ENCODE measurements at places on chromosomes 1 and 21.

- no peak for ATAC-seq
Observed at GRCh38 chr21:37915941-37916309, 332 bp downstream of the KCNJ6 start.

DNA sequence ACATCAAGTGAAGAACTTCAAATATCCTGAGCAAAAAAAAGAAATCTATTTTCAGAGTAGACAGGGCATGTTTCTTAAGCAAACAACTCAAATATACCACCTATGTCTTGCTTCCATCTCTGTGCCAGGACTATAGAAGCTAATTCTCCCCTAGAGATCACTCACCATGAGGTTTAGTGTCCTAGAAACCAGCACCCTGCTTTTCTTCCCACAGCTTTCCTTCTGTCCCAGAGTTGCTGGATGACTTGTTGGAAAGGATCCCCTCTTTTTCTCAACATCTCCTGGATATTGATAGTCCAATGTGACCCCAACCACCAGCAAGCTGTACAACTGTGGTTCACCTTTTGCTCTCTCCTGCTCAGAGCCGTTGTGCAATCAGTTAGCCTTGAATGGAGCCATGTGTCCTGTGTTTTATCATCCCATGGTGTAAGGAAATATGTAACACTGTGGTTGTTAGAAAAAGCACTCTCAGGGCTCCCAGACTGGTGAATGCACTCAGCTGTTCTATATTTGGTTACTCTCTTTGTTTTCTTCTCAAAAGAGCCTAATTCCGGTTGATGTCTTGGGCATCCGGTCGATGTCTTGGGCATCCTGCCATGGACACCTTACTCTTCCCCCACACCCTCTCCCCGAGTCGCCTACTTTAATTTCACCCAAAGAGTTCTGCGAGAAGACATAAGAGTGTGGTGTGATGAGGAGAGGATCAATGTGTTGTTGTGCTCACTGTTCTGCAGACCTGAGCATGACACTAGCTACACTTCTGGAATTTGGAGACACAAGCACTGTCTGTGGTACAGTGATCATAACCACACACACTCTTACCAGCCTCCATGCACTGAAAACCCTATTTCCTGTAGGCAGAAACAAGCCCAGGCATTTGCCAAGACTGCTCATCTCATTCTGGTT lies 1.7 kb downstream of the TNFSF4 start:
- peak; percentile 42 for ATAC-seq

- no peak for ATAC-seq
Observed at GRCh38 chr1:240784776-240785175, 172.8 kb upstream of the GREM2 start.

- ATAC-seq: peak; percentile 90
Observed at GRCh38 chr1:183841950-183842794, 37.3 kb downstream of the RGL1 start.

DNA sequence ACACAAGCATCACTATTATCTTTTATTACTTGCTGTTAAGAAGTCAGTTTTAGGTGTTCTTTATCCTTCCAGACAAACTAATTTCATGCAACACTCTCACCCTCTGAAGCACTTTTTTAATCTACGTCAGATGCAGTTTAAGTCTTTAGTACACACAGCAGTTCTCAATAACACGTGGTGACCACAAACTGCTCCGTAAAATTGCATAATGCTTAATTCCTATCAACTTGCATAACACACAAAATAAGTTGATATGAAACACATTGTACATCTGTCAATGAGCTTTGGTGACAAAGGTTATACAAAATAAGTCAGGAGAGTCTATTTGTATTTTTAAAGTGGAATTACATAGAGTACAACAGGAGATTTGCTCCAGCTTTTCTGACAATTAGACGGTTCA lies 140.9 kb upstream of the ETS2 start:
- ATAC-seq: no peak

GRCh38 chr1:228100822-228101613 lies 2.1 kb downstream of the C1orf35 start:
- ATAC-seq: no peak

DNA sequence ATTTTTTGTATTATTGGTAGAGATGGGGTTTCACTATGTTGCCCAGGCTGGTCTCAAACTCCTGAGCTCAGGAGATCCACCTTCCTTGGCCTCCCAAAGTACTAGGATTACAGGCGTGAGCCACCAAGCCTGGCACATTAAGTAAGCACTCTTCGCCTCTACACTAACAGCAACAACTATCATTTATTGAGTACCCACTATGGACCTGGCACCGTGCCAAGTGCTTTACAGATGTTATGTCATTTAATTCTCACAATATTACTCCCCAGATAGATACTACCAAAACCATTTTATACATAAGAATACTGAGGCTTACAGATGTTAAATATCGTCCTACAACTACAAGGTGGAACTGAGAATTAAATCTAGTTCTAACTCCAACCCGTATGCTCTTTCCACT lies 50.1 kb downstream of the TUT4 start:
- ATAC-seq: no peak

DNA sequence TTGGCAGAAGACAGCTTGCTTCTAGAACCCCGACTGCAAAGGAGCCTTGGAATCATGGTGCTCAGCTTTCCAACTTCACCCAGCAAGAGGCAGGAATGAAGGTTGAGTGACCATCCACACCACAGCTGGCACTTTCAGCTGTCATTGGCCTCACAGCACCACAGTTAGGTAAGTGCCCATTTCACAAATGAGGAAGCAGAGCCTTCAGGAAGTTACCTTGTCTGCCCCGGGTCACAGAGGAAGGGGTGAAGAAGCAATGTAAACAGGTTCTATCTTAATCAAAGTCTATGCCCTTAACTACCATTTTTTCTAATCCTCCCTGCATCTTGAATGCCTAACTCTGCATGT lies 156.0 kb downstream of the GLUL start:
- no peak for ATAC-seq

DNA sequence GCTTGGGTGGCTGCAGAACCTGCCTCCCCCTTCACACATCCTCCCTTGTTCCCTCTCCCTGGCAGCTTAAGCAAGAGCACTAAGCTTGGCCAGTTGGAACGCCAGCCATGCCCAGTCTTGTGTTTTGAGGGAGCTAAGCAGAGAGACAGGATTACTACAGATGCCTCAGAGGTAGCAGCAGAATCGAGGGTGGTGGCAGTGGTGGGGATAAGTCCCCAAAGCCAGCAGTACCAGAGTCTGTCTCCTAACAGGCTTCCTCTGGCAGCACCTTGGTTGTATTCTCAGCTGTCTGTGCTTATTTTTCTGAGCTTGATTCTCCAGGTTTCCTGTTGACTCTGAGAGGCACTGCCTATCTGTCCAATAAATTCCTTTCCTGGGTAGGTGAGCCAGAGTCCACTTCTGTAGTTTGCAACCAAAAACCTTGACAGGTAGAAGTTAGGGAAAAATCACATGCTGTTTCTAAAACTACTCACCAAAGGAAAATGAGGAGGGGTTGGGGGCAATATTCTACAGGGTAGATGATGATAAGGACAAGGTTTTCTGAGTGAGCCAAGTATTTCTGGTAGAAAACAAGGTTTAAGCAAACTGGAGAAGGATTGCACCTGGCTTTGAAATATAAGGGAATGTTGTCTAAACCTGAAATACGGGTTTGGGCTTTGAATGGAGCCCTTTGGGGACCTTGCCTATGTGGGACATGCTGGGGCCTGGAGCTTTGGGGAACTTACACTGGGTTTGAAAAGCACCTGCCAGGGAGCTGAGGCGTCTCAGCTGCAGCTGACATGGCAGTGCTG lies 100.8 kb downstream of the PBX1 start:
- no peak for ATAC-seq

DNA sequence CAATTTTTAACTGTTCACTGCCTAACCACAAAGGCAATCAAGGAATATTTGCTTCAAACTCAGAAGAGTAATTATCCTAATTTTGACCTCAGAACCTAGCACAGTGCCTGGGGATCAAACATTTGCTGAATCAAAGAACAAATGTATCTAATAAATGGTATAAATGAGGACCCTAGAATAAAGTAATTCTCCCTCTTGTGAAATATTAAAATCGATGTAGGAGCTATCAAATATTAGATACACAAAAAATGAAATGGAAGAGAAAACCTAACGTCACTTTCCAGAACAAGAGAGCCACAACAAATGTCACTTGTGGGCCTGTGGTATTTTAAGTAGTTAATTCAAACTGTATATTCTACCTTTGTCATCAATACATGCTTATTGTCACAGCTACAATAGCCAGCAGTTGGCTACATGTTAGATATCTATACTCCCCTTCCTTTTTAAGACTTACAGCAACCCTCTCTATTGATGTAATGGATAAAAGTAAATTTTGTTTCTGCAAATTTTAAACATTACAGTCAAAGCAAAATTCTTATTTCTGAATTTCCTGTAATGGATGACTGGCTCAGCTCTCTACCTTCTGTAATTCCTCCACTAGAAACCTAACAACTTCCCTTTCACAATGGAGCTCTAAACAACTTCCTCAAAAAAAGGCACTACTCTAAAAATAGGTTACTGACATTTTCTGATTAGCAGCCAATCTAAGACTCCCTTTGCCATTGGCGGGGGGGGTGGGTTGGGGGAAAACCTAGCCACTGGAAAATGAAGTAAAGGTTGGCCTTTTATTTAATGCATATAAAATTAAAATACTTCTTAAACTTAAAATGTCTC lies 37.6 kb downstream of the PUM1 start:
- no peak for ATAC-seq

DNA sequence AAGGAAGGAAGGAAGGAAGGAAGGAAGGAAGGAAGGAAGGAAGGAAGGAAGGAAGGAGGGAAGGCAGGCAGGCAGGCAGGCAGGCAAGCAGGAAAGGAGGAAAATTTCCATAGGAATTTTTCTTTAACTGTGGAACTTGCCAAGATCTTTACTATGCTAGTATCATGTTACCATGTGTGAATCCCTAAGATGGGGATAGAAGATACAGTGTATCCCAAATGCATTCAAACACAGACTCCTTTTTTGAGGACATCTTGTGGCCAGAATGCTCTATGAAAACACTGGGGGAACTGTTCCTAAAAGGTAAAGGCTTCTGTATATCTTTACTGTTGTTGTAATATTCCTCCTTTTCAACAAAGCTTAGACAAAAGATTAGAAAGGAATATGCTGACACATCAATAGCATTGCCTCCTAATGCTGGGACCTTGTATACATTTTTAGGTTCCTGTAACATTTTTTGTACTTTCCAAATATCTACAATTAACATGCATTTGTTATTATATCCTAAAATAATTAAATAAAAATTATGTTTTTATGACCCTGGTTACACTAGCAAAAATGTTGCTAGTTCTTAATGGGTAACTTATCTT lies 20.6 kb downstream of the CCDC190 start:
- no peak for ATAC-seq

DNA sequence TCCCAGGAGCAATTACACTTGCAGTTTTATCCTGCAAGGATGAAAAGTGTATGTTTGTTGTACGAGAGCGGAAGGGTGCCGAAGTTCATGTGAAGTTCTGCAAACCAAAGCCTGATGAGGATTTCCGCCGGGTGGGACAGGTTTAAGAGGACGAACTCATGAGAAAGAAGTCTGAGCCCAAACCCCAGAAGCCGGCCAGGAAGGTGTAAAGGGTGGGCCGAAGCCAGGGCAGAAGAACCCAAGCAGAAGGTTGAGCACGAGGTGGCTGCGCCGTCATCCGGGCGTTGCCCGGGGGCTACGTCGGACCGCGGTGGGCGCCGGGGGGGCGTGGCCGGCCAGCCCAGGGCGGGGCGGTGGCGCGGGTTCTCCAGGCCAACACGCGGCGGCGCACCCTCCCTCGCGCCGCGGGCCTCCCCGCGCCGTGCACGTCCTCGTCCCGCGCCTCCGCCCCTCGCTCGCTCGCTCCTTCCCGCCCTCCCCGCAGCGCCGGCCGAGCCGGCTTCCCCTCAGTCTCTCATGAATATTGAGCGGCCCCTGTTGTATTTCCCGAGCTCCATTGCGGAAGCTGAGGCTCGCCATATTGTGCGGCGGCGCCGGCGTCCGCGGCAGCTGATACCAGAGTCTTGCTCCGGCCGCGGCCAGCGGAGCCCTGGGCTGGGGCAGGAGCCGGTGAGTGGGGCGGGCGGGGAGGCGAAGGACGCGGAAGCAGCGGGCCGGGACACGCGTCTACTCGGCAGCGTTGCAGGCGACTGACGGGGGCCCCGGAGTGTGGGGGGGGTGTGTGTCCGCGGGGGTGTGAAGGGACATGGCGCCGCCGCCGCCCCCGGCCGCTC lies at the start of gene RNF2:
Gene RNF2, plus strand, starts transcription at position 578 of the 833 bp plus-strand sequence. CDS start 41,996 bp downstream, outside the sequence.
- peak; percentile 90 for ATAC-seq

GRCh38 chr1:100580446-100580845 lies 42.5 kb downstream of the GPR88 start:
- no peak for ATAC-seq

- no peak for ATAC-seq
Observed at GRCh38 chr1:175206687-175207086, 14.1 kb upstream of the KIAA0040 start.

GRCh38 chr1:16125088-16125470 lies 30.8 kb downstream of the EPHA2 start:
- ATAC-seq: no peak

DNA sequence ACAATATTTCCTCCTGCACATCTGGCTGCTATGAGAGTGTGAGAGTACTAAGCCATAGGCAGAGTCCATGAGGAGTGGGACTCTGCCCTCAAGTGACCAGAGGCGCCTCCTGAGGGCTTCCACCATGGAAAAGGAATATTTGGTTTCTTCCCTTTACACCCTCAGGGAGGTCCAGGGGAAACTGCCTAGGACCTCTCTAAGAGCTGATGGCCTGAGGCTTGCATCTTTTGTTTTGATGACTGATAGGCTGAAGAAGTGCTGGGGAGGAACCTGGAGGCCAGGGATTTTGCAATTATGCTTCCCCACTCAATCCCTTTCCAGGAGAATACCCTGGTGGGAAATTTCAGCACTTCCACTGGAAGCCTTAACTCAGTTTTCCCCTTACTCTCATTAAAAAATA lies 111.0 kb downstream of the PBX1 start:
- no peak for ATAC-seq

DNA sequence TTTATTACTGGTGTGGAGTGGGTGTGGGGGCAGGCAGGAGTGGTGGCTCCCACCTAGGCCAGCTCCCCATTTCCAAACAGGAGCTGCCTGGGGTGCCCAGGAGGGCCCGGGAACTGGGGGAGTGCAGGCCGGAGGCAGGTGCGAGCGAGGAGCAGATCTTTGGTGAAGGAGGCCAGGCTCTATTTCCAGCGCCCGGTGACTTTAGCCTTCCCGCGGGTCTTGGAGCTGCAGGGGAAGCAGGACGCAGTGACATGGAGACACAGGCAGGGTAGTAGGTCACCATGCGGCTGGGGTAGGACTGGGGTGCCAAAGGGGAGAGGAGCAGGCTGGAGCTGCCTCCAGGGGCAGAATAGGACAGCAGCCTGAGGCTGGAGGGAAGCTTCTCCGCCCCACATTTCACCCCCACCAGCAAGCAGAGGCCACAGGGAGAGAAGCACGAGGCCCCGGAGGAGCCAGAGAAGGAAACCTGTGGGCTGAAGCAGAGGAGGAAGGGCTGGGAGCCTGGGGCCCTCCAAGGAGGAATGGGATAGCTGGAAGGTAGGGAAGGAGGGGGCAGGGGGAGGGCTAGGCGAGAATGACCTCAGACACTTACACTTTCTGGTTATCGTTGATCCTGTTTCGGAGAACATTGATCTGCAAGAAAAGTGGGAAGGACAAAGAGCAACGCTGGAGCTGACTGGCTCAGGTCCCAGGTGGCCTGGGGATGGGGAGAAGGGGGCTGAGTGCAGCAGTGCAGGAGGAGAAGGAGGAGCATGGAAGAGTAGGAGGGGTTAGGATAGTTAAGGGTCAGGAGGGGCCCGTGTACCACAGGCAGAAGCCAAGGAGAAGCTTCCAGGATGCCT lies 18.2 kb downstream of the TNNT2 start:
- no peak for ATAC-seq
